ENCODE measurements at places on chromosomes 13 and 19. TPM values are rescaled to one million over a fixed set of nuclear protein-coding genes. Genes with fewer than 3 reads are reported as not detected.

DNA sequence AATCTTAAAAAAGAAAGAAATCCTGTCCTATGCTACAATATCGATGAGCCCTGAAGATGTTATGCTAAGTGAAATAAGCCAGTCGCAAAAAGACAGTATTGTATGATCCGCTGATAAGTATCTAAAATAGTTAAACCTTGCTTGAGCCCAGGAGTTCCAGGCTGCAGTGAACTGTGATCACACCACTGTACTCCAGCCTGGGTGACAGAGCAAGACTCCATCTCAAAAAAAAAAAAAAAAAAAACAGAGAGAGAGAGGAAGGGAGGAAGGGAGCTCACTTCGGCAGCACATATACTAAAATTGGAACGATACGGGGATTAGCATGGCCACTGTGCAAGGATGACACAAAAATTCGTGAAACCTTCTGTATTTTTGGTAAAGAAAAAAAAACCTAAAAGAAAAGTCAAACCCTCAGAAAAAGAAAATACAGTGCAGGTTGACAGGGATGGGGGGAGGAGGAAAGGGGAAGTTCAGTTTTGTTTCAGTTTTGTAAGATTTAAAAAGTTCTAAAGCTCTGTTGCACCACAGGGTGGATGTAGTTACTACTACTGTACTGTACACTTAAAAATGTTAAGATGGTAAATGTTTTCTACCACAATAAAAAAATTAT is 8.4 kb downstream of the CLASRP start:
- DNase-seq, result no peak

GRCh38 chr13:41976476-41976875 is 15.6 kb upstream of the VWA8 start:
- DNase-seq, result no peak

DNA sequence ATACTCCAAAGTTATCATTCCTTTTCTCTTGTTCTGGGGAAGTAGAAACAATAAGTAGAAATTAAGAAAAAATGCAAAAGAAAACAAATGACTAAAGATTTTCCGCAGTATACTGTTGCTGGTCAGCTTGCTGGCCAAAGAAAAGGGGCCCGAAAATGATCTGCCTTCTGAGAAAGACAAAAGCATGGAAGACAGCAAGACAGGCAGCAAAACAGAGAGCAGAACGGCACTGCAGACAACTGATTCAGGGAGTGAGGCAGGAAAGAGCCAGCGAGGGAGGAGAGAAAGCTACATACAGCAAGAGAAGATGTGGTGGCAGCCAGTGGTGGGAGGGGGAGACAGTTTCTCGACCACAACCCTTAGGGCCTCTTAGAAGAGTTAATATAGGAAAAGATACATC is 5.3 kb upstream of the DOCK9 start:
- DNase-seq, result no peak

- no peak for DNase-seq
These were observed 16.3 kb downstream of the ZNF507 start for GRCh38 chr19:32361574-32362317.

GRCh38 chr19:50835785-50836542 is 2.6 kb upstream of the KLK15 start:
- peak; percentile 29 for DNase-seq

TRPC4 gene
- total RNA-seq, result 1.2 TPM
